COR-L47 (cell line): ENCODE measurements at places on chromosomes 5 and 9.
A peak's percentile ranks its signal among the peaks of the same experiment; 100 is the strongest.

GRCh38 chr9:76136986-76137385, 246.5 kb downstream of the PCSK5 start:
- DNase-seq = no peak

- DNase-seq = no peak
Measured at GRCh38 chr9:4860383-4860782, 67.6 kb downstream of the RCL1 start.

DNA sequence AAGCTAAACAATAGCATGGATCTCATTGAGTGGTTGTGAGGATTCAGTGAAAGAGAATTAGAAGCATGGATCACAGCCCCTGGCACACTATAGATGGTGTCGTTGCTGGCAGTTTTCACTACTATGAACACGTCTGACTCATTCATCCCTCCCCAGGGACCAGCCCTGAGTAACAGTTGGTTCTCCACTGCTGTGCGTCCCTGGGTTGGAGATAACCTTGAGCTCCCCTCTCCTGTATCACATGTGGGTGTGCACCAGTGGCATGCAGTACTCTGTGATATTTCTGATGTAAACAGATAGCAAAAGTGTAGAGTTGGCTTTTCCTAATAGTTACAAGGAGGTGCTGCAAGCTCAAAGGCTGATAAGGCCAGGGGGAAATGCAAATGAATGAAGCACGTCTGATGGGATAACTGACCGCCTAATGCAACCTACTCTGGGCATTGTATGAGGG, 8.8 kb upstream of the LCP2 start:
- DNase-seq = no peak

- no peak for DNase-seq
Measured at GRCh38 chr5:16304846-16305245, 125.3 kb upstream of the MARCHF11 start.

GRCh38 chr9:92504881-92505280, 22.6 kb upstream of the ASPN start:
- DNase-seq = no peak

GRCh38 chr9:115462623-115463022, 344.7 kb upstream of the TNC start:
- no peak for DNase-seq

- peak; percentile 9 for DNase-seq
Measured at GRCh38 chr9:125142560-125143376, 560 bp downstream of the SCAI start.
